ENCODE measurements at places on chromosomes 6 and 20. TPM values are rescaled to one million over a fixed set of nuclear protein-coding genes. Genes with fewer than 3 reads are reported as not detected.

- peaks cover 28% of the 10 kb centered on the region for H3K4me1 ChIP-seq
- H3K27ac ChIP-seq, result no peak overlapping the region
- no peaks in the 10 kb centered on the region for H3K36me3 ChIP-seq
- H3K27me3 ChIP-seq, result no peaks in the 10 kb centered on the region
- DNase-seq, result peak; percentile 5
Measured at GRCh38 chr6:75206576-75207342, 906 bp upstream of the COL12A1 start.

DNA sequence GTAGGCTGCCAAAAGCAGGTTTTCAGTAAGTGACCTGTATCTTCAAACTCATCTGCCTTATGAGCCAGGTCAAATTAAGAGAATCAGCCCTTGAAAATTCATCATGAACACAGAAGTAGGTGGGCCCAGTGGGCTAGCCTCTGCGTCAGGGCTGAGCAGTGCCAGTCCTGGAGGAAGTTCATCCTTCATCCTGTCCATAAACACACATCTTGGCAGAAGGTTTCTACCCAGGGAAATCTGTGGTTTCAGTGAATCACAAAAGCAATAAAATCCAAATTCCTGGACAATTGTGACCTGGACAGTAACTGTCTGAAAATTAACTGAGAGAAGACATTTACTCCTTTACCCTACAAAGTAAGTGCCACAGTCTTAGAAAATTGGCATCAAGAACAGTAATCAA, 72.4 kb downstream of the ATG5 start:
- no peaks in the 10 kb centered on the region for H3K27me3 ChIP-seq
- no peak overlapping the region for H3K4me3 ChIP-seq
- H3K4me1 ChIP-seq, result peaks cover 5% of the 10 kb centered on the region
- DNase-seq, result no peak
- H3K36me3 ChIP-seq, result no peaks in the 10 kb centered on the region

- peaks cover 23% of the 10 kb centered on the region for H3K4me1 ChIP-seq
- no peak for DNase-seq
- no peaks in the 10 kb centered on the region for H3K27me3 ChIP-seq
- no peak overlapping the region for H3K4me3 ChIP-seq
- H3K36me3 ChIP-seq, result no peaks in the 10 kb centered on the region
Measured at GRCh38 chr6:18976091-18976490, 588.9 kb downstream of the RNF144B start.

DNA sequence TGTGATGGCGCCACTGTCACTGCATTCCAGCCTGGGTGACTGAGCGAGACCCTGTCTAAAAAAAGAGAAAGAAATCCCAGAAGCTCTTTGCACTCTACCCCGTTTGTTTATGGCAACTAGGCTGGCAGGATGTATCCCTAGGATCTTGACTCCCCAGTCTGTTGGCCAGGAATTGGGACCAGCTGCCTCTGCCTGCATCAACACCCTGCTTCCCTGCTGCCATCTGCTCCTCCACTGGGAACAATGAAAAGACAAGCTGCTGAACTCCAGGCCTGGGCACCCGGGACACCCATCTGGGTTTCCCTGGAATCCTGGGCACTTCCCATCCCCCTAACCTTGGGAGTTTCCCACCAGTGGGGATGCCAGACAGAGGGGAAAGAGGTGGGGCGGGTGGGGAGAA, 64.9 kb downstream of the CPNE5 start:
- H3K4me1 ChIP-seq, result no peaks in the 10 kb centered on the region
- H3K27ac ChIP-seq, result no peak overlapping the region
- no peak overlapping the region for H3K4me3 ChIP-seq
- no peaks in the 10 kb centered on the region for H3K27me3 ChIP-seq
- H3K36me3 ChIP-seq, result no peaks in the 10 kb centered on the region
- DNase-seq, result no peak

GRCh38 chr20:37295595-37295994, 6.1 kb downstream of the MANBAL start:
- no peaks in the 10 kb centered on the region for H3K27me3 ChIP-seq
- no peak for DNase-seq
- no peak overlapping the region for H3K27ac ChIP-seq
- no peaks in the 10 kb centered on the region for H3K36me3 ChIP-seq

GRCh38 chr20:21702553-21703470, 2.7 kb upstream of the PAX1 start:
- peak; percentile 81 for DNase-seq
- peaks cover 12% of the 10 kb centered on the region for H3K27me3 ChIP-seq
- H3K4me3 ChIP-seq, result peak overlapping the region; percentile 18

DNA sequence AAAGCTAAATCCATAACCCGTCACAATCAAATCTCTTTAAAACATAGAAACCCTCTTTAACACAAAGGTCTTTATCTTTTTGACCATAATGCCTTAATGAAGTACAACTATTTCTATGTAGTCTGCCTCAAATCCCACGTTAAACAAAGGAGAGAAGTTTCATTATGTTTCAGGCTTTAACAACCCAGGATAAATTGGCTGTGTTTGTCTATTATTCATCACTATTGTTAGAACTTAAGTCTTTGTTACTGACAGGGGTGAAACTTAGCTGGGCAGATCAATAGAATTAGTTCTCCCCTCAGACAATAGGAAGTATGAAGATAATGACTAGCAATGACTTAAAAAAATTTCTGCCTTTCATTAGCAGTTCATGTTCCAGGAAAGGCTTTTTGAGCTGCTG, 10.1 kb upstream of the METTL24 start:
- no peaks in the 10 kb centered on the region for H3K4me1 ChIP-seq
- H3K27ac ChIP-seq, result no peak overlapping the region
- no peaks in the 10 kb centered on the region for H3K36me3 ChIP-seq
- no peak for DNase-seq
- H3K27me3 ChIP-seq, result no peaks in the 10 kb centered on the region
- H3K4me3 ChIP-seq, result no peak overlapping the region

DNA sequence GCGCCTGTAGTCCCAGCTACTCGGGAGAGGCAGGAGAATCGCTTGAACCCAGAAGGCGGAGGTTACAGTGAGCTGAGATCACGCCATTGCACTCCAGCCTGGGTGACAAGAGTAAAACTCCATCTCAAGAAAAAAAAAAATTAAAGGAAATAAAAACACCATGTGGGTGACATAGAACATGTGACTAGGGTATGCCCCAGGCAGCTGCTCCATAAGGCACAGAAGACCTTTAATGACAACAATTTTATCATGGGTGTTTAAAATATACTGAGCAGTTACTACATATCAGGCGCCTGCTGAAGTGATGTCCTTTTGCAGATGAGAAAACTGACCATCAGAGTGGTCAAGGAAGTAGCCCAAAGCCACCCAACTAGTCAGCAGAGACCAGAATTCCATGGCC, 8.0 kb downstream of the PEDS1 start:
- peaks cover 12% of the 10 kb centered on the region for H3K4me1 ChIP-seq
- no peaks in the 10 kb centered on the region for H3K27me3 ChIP-seq
- H3K4me3 ChIP-seq, result no peak overlapping the region

DNA sequence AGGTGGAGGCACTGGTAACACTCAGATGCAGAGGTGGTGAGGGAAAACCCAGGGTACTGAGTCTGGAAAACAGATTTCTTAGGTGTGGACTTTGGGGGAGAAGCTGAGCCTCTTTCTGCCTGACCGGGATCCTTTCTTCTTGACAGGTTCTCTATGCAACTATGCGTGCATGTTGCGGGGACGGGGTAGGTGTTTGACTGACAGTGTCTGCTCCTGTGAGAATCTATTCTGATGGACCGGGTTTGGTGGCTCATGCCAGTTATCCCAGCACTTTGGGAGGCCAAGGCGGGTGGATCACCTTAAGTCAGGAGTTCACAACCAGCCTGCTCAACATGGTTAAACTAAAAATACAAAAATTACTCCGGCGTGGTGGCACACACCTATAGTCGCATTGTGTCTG, 27.9 kb upstream of the ID1 start:
- no peak for DNase-seq
- no peak overlapping the region for H3K4me3 ChIP-seq
- H3K4me1 ChIP-seq, result peaks cover 17% of the 10 kb centered on the region
- H3K27ac ChIP-seq, result no peak overlapping the region
- H3K36me3 ChIP-seq, result no peaks in the 10 kb centered on the region

DNA sequence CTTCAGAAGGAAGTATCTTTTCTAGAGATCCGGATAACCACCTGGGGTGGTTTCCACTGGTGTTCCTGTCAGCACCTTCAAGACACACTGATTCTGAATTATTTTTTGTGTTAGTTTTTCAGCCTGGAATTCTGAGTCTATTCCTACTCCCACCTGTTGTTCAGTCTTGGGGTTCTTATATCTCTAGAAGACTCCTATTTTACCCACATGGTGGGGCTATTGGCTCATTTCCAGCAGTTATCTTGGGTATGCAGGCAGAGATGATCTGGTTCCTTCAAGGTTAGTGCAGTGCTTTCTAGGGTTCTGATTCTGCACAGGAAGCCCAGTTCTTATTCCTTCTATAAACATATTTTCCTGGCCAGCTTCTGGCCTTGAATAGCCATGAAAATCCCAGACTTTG, 175.6 kb upstream of the PDE7B start:
- H3K27ac ChIP-seq, result no peak overlapping the region
- H3K36me3 ChIP-seq, result no peaks in the 10 kb centered on the region
- no peak for DNase-seq
- no peaks in the 10 kb centered on the region for H3K4me1 ChIP-seq

DNA sequence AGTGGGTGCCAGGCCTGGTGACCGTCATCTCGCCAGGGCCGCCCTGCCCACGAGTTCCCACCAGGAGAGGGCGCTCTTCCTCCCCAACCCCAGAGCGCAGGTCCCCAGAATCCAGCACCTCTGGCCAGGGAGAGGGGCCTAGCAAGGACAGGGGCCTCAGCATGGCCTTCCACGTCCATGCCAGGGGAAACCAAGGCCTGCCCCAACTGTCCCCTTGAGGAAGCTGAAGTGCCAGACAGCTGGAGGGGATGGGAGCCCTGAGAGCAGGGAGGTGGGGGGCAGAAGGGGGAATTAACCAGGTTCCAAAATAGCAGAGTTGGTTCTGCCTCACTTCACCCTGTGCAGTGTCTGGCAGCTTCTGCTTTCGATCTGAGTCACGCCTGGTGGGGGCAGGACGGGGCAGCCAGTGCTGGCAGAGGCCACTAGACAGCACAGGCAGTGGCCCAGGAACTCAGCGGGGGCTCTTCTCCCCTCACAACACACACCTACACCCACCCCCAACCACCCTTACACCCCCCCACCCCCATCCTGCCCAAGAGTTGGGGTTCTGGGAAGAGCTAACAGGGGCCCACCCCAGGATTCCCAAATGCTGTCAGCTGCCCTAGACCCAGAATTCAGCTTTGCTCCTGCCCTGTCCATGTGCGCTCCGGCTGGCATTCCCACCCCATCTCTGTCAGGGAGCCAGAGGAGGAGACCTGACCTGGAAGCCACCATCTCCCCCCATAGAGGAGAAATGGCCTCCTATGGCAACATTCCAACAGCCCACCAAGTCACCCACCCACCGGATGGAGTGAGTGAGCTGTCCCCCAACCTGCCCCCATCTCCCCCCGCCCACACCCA, 29.2 kb downstream of the TFEB start:
- no peak overlapping the region for H3K4me3 ChIP-seq
- H3K27me3 ChIP-seq, result no peaks in the 10 kb centered on the region
- H3K27ac ChIP-seq, result peak overlapping the region; percentile 95
- peak; percentile 92 for DNase-seq

DNA sequence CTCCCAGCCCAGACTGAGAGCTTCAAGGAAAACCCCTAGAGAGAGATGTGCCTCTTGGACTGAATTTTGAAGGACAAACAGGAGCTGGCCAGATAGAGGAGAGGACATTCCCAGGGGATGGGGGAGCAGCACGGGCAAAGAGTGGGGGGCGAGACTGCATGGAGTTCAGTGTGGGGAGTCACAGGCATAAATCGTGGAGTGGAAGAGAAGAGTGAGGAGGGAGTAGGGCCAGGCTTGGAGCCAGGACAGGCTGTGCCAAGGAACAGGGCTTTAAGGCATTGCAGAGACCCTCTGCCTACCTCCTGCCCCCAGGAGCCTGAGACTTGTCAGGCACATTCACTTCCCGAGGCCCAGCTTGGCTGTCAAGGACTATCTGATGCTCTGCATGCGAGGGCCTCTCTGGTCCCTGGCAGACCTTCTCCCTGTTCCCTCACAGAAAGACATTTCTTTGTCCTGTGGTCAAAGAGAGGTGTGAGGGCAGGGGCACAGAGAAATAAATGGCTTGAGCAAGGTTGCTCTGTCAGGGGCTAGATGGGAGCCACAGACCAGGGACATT, 5.2 kb upstream of the SLC22A7 start:
- no peak for DNase-seq
- no peaks in the 10 kb centered on the region for H3K27me3 ChIP-seq
- H3K4me1 ChIP-seq, result no peaks in the 10 kb centered on the region
- H3K27ac ChIP-seq, result no peak overlapping the region
- H3K4me3 ChIP-seq, result no peak overlapping the region

DNA sequence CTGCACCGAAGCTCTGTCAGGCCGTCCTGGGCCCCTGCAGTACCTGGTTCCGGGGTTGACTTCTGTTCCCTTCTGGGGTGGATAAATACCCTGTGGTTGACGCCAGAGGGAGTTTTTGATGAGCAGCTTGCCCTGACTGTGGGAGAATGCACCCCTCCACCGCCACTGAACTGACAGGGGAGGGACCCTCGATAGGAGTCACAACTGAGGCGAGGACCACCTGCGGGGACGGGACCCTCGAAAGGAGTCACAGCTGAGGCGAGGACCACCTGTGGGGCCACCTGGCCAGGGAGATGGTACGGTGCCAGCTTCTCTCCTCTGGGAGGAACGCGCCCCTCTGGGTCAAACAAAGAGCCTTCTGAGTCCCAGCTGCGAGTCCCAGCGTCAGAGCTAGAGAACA, 100.1 kb upstream of the FRMD1 start:
- H3K27ac ChIP-seq, result no peak overlapping the region
- no peak for DNase-seq
- H3K36me3 ChIP-seq, result no peaks in the 10 kb centered on the region
- no peak overlapping the region for H3K4me3 ChIP-seq
- no peaks in the 10 kb centered on the region for H3K4me1 ChIP-seq

DNA sequence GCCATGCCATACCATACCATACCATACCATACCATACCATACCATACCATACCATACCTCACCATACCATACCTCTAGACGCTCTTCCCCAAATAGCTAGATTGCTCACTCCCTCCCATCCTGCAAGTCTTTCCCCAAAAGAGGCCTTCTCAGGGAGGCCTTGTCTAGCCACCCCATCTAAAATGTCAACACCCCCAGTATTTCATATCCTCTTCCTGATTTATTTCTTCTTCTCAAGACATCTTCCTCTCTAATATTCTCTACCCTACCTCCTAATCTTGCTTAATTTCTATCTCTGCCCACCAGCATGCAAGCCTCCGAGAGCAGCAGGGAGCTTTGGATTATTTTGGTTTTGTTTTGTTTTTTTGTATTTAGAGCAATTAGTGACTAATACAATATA, 225.2 kb upstream of the RREB1 start:
- no peak for DNase-seq
- H3K4me3 ChIP-seq, result no peak overlapping the region
- no peak overlapping the region for H3K27ac ChIP-seq
- H3K27me3 ChIP-seq, result no peaks in the 10 kb centered on the region

GRCh38 chr6:111541026-111541681, 58.1 kb upstream of the REV3L start:
- H3K27me3 ChIP-seq, result no peaks in the 10 kb centered on the region
- no peak overlapping the region for H3K4me3 ChIP-seq
- no peak for DNase-seq

GRCh38 chr20:37943501-37944455, 40.9 kb downstream of the VSTM2L start:
- no peak for DNase-seq
- no peaks in the 10 kb centered on the region for H3K36me3 ChIP-seq
- H3K27me3 ChIP-seq, result no peaks in the 10 kb centered on the region
- H3K4me3 ChIP-seq, result no peak overlapping the region
- H3K27ac ChIP-seq, result no peak overlapping the region

The TAPBP gene
- 151 TPM for total RNA-seq

The PCK1 gene
- total RNA-seq, result 3.3 TPM

The ADIG gene
- not detected for total RNA-seq

The RIPPLY2 gene
- not detected for total RNA-seq

All from thyroid gland (tissue), 4 donors.